ENCODE measurements at places on chromosomes 2 and 18. TPM values are rescaled to one million over a fixed set of nuclear protein-coding genes. Genes with fewer than 3 reads are reported as not detected.

Gene GALNT14
- total RNA-seq = not detected

Gene EGR4
- not detected for total RNA-seq

Gene CHRND
- not detected for total RNA-seq

Gene SERPINB3
- not detected for total RNA-seq

Gene AAMP
- total RNA-seq = 145 TPM

Gene KLF7
- total RNA-seq = 31.7 TPM

Gene LRATD1
- 0.27 TPM for total RNA-seq

Gene SPAST
- 28.9 TPM for total RNA-seq

Gene AQP12B
- not detected for total RNA-seq

Gene SULT1C4
- 9.3 TPM for total RNA-seq

Gene CD28
- under 0.01 TPM for total RNA-seq

Gene VSNL1
- not detected for total RNA-seq

Gene DHRS9
- 17.0 TPM for total RNA-seq

Gene INPP5D
- 26.9 TPM for total RNA-seq

Gene RIT2
- not detected for total RNA-seq
